Kidney epithelial cell (primary cell): ENCODE measurements at places on chromosomes 3 and 15.

DNA sequence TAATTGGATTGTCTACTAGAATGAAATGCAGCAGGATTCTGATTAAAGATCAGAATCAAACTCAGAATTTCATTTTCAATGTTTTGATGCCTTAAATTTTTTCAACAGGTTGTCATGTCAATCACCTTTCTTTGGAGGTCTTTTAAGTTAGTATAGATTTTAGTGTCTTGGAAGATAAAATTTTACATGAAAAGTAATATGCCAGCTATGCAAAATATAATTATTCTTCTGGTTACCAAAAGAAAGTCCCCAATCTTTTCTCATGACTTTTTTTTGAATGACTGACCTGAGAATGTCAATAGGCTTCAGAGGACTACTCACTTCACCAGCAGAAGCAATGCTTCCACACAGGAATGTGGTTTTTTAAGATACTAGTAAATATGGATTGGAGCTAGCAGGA, 4.3 kb downstream of the FGF7 start:
- DNase-seq = no peak

- DNase-seq = no peak
Measured at GRCh38 chr3:184778426-184779332, 33.3 kb upstream of the VPS8 start.

GRCh38 chr15:83961311-83961710, 274.3 kb upstream of the GOLGA6L4 start:
- no peak for DNase-seq

- DNase-seq = no peak
Measured at GRCh38 chr3:167559924-167560323, 86.1 kb upstream of the SERPINI2 start.
